ENCODE measurements at places on chromosomes 4 and X. TPM values are rescaled to one million over a fixed set of nuclear protein-coding genes. Genes with fewer than 3 reads are reported as not detected.

The UGT2A3 gene
- total RNA-seq = not detected

The NAP1L5 gene
- 13.6 TPM for total RNA-seq

The ENAM gene
- total RNA-seq = not detected

The GSX2 gene
- total RNA-seq = not detected

The FOXR2 gene
- not detected for total RNA-seq

The SPANXN2 gene
- total RNA-seq = not detected

The TCP11X2 gene
- not detected for total RNA-seq

The KCNIP4 gene
- total RNA-seq = 19.9 TPM

The ODAM gene
- total RNA-seq = 6.4 TPM

The TEX13C gene
- not detected for total RNA-seq

The SYNPO2 gene
- total RNA-seq = 1,328 TPM

The DNAAF6 gene
- not detected for total RNA-seq

The PHEX gene
- 0.71 TPM for total RNA-seq

The NUP62CL gene
- 0.71 TPM for total RNA-seq

The KLB gene
- 0.16 TPM for total RNA-seq

The FAM47A gene
- total RNA-seq = not detected

The PTPN13 gene
- total RNA-seq = 9.9 TPM

The LUZP4 gene
- total RNA-seq = not detected

The JCHAIN gene
- 1.6 TPM for total RNA-seq

Measured in sigmoid colon (tissue), 7 donors.